Airway epithelial cell (primary cell): ENCODE measurements at places on chromosomes 16 and 17. TPM values are rescaled to one million over a fixed set of nuclear protein-coding genes. Genes with fewer than 3 reads are reported as not detected.

Gene GSPT1
- total RNA-seq: 86.2 and 108 TPM in 2 replicates

Gene ACSM2A
- total RNA-seq: not detected in 2 replicates

Gene PRSS27
- total RNA-seq: 4.4 and 5.3 TPM in 2 replicates

Gene RAB37
- 0.05 and 0.42 TPM in 2 replicates for total RNA-seq

Gene KRTAP16-1
- total RNA-seq: not detected in 2 replicates

Gene IL32
- total RNA-seq: 10.1 and 10.9 TPM in 2 replicates

Gene C16orf54
- not detected in 2 replicates for total RNA-seq

Gene NOG
- 0.09 and 1.5 TPM in 2 replicates for total RNA-seq

Gene SLC5A2
- 0.14 TPM in 1 of 2 replicates, not detected in the other for total RNA-seq

Gene NMRAL1
- 92.7 and 124 TPM in 2 replicates for total RNA-seq

Gene FNDC8
- not detected in 2 replicates for total RNA-seq

Gene TPPP3
- total RNA-seq: 0.19 TPM in 1 of 2 replicates, not detected in the other

Gene KRTAP2-2
- total RNA-seq: not detected in 2 replicates

Gene SLC38A8
- total RNA-seq: not detected in 2 replicates

Gene OTOA
- total RNA-seq: not detected in 2 replicates
